ENCODE measurements at places on chromosomes 7 and 10. TPM values are rescaled to one million over a fixed set of nuclear protein-coding genes. Genes with fewer than 3 reads are reported as not detected.

STK17A gene
- total RNA-seq: 18.5 TPM

SYT15B gene
- 2.4 TPM for total RNA-seq

GDF10 gene
- total RNA-seq: 9.7 TPM

ELAPOR2 gene
- 20.4 TPM for total RNA-seq

NKX1-2 gene
- not detected for total RNA-seq

TECTB gene
- not detected for total RNA-seq

RET gene
- total RNA-seq: 0.19 TPM

MINPP1 gene
- total RNA-seq: 8.7 TPM

NEURL1 gene
- total RNA-seq: not detected

BTBD16 gene
- total RNA-seq: not detected

ANXA8 gene
- 1.1 TPM for total RNA-seq

CALML5 gene
- total RNA-seq: not detected

FAM131B gene
- not detected for total RNA-seq

VENTX gene
- total RNA-seq: 1.3 TPM

LRRC27 gene
- total RNA-seq: 8.8 TPM

LIPM gene
- total RNA-seq: not detected

COL1A2 gene
- 374 TPM for total RNA-seq

SLC16A9 gene
- 0.17 TPM for total RNA-seq

FAM13C gene
- total RNA-seq: 29.5 TPM

TUBB8 gene
- not detected for total RNA-seq

IFIT2 gene
- total RNA-seq: 9.4 TPM

FFAR4 gene
- total RNA-seq: 5.8 TPM

MCU gene
- total RNA-seq: 14.1 TPM

SPDYE3 gene
- not detected for total RNA-seq

CALHM3 gene
- total RNA-seq: not detected

PRXL2A gene
- total RNA-seq: 454 TPM

NPTX2 gene
- total RNA-seq: 6.8 TPM

FGFR2 gene
- 11.3 TPM for total RNA-seq

PLAU gene
- 8.6 TPM for total RNA-seq

ADRB1 gene
- total RNA-seq: 4.1 TPM
